ENCODE measurements at places on chromosomes 3 and 15. TPM values are rescaled to one million over a fixed set of nuclear protein-coding genes. Genes with fewer than 3 reads are reported as not detected.

The SLC2A2 gene
- total RNA-seq: not detected

The FAIM gene
- total RNA-seq: 11.1 TPM

The BHLHE40 gene
- 47.2 TPM for total RNA-seq

The UBA5 gene
- 26.4 TPM for total RNA-seq

The BTLA gene
- total RNA-seq: not detected

The PIF1 gene
- total RNA-seq: 9.0 TPM

The DPH3 gene
- 14.4 TPM for total RNA-seq

The DCBLD2 gene
- total RNA-seq: 37.4 TPM

The CCR1 gene
- total RNA-seq: 27.7 TPM

The GABPB1 gene
- 13.0 TPM for total RNA-seq

The TEX9 gene
- total RNA-seq: 3.7 TPM

The POTEB gene
- not detected for total RNA-seq

The DAZL gene
- total RNA-seq: not detected

The GREM1 gene
- total RNA-seq: 0.42 TPM

The SCAANT1 gene
- total RNA-seq: not detected

The FGD5 gene
- total RNA-seq: 21.4 TPM

The BOC gene
- total RNA-seq: 23.4 TPM

The TNFAIP8L3 gene
- total RNA-seq: 42.0 TPM

The LINGO1 gene
- 4.6 TPM for total RNA-seq

Data from thoracic aorta (tissue), 2 donors.